ENCODE measurements at places on chromosomes 2 and 18. TPM values are rescaled to one million over a fixed set of nuclear protein-coding genes. Genes with fewer than 3 reads are reported as not detected.

MC4R gene
- total RNA-seq, result not detected

GPR39 gene
- not detected for total RNA-seq

LYG1 gene
- 0.67 TPM for total RNA-seq

DNA sequence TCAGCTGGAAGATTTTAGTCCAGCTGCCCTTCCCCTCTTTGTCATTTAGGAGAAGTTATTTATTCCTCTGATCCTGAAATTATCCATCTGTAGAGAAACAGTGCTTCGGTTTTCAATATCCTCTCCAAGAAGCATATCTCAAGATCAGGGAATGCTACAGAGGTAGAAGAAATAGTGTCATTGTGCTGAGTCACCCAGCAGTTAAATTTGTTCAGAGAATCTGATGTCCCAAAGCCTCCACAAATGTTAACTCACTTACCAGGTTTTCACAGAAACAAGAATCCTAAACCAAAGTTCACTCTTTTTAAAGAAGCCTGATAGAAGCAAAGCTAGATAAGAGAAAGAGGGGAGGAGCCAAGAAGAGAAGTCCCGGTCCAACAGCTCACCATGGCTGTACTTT is 480.7 kb upstream of the GYPC start:
- H3K27me3 ChIP-seq, result no peaks in the 10 kb centered on the region
- no peaks in the 10 kb centered on the region for H3K36me3 ChIP-seq
- H3K27ac ChIP-seq, result no peak overlapping the region
- H3K4me1 ChIP-seq, result no peaks in the 10 kb centered on the region
- no peak for DNase-seq
- no peak overlapping the region for H3K4me3 ChIP-seq

GRCh38 chr18:77557046-77557587 is 307.5 kb downstream of the GALR1 start:
- no peaks in the 10 kb centered on the region for H3K4me1 ChIP-seq
- H3K4me3 ChIP-seq, result no peak overlapping the region
- no peaks in the 10 kb centered on the region for H3K36me3 ChIP-seq
- no peak for DNase-seq

- no peak overlapping the region for H3K4me3 ChIP-seq
- H3K27me3 ChIP-seq, result no peaks in the 10 kb centered on the region
- H3K36me3 ChIP-seq, result no peaks in the 10 kb centered on the region
- H3K4me1 ChIP-seq, result no peaks in the 10 kb centered on the region
- no peak overlapping the region for H3K27ac ChIP-seq
- no peak for DNase-seq
Observed at GRCh38 chr2:208783184-208783583, 376.6 kb downstream of the PTH2R start.

DNA sequence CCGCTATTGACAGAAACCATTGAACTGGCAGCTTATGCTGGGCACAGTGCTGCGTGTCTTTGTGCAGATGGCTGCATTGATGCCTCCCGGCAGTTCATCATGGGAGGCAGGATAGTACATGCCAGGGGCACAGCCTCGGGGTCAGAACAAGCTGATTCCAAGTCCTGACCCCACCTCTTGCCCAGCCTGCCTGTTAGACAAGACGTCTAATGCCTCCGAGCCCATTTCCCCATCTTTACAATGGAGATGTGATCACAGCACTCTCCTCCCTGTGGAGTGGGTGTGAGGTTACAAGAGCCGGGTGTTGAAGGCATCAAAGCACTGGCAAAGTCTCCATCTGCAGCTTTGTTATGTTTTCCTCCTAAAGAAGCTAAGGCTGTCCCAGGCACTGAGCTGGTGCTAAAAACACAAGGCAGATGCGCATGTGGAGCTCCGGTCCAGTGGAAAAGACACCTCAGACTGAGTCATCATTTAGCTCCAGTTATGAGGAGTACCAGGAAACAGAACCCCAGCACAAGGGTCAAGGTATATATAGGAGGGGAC is 125.7 kb upstream of the EPAS1 start:
- H3K4me1 ChIP-seq, result no peaks in the 10 kb centered on the region
- H3K36me3 ChIP-seq, result no peaks in the 10 kb centered on the region
- H3K4me3 ChIP-seq, result no peak overlapping the region
- DNase-seq, result no peak
- H3K27ac ChIP-seq, result no peak overlapping the region

- no peak overlapping the region for H3K27ac ChIP-seq
- DNase-seq, result peak; percentile 28
- peaks cover 3% of the 10 kb centered on the region for H3K4me1 ChIP-seq
- H3K4me3 ChIP-seq, result no peak overlapping the region
- no peaks in the 10 kb centered on the region for H3K27me3 ChIP-seq
Observed at GRCh38 chr18:74832999-74833398, 235.3 kb downstream of the ZNF407 start.

DNA sequence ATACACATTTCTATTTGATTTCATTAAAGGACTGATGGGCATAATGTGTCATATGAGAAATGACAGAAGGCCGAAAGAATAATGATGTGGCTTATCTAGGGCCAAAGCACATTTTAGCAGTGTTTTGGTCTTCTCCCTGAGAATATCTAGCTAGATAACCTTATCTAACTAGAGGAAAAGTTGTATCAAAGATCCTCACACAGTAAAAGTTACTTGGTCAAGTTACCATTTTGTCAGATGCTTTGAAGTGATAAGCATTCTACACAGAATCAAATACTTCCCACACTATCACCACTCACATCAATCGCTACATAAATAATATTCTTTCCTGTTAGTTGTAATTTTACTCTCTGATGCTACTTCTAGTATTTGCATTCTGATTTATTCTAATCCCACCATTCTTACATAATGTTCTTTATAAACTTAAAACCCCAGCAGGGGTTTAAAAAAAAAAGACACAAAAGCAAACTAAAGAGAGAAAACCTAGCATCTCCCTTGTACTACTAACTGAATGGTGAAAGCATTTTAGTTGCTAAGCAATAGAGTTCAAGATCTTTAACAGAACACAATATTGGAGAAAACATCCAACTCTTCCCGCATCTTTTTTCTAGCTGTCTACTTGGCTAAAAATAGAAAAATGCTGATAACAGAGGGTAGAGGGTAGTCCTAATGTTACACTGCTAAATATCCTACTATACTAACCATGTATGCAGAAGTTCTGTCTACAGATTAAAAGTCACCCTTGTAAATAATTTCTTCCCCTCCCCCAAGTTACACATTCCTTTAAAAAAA is 8.0 kb downstream of the XPO1 start:
- H3K27me3 ChIP-seq, result no peaks in the 10 kb centered on the region
- H3K27ac ChIP-seq, result no peak overlapping the region
- no peak for DNase-seq

- peaks cover 5% of the 10 kb centered on the region for H3K4me1 ChIP-seq
- H3K27me3 ChIP-seq, result no peaks in the 10 kb centered on the region
- H3K27ac ChIP-seq, result no peak overlapping the region
- DNase-seq, result no peak
Observed at GRCh38 chr2:191270306-191271161, 25.3 kb downstream of the MYO1B start.

GRCh38 chr18:8744656-8745055 is 39.3 kb downstream of the MTCL1 start:
- peaks cover 16% of the 10 kb centered on the region for H3K4me1 ChIP-seq
- H3K4me3 ChIP-seq, result no peak overlapping the region
- H3K27ac ChIP-seq, result no peak overlapping the region
- no peaks in the 10 kb centered on the region for H3K36me3 ChIP-seq
- DNase-seq, result no peak
